ENCODE measurements at places on chromosomes 1 and 21.
A peak's percentile ranks its signal among the peaks of the same experiment; 100 is the strongest.

DNA sequence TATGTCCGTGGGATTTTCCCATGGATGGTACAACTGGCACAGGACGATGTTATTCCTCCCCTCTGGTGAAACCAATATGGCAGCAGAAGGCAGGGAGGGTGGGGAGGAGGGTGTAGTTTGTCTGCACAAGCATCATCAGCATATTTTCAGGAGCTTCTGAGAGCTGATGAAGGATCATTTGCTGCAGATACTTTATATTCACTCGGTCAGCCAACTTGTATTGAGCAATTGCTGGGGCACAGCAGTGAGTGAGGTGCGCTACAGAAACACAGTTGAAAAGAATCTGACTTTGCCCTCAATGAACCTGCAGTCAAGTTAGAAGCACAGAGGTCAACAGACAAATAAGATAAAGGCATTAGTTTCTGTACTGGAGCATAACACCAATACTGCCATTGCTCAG, 13.0 kb downstream of the PKP1 start:
- no peak for DNase-seq

GRCh38 chr1:2108213-2108876, 58.1 kb downstream of the PRKCZ start:
- DNase-seq = peak; percentile 37

DNA sequence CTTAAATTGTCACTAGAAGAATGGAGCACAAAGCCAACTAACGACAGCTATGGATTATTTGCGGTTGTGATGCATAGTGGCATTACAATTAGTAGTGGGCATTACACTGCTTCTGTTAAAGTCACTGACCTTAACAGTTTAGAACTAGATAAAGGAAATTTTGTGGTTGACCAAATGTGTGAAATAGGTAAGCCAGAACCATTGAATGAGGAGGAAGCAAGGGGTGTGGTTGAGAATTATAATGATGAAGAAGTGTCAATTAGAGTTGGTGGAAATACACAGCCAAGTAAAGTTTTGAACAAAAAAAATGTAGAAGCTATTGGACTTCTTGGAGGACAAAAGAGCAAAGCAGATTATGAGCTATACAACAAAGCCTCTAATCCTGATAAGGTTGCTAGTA, 13.5 kb downstream of the USP1 start:
- no peak for DNase-seq

- peak; percentile 39 for DNase-seq
Observed at GRCh38 chr1:151972542-151973248, 21.0 kb downstream of the S100A10 start.

DNA sequence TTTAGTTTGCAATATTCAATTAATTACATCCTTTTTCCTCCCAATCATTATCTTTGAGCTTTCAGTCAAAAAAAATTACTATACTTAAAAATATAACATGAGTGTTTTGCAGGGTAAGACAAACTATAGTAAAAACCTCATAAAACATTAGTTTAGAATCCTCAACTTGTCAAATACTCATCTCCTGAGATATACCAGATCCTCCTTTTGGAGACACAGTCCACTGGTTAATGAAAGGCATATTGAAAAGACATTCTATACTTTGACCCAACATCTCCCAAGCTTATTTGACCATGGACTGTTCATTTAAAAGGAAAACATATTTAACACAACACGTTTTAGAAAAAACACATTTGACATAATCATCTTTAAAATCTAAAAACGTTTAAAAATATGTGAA, 52.8 kb downstream of the NRIP1 start:
- no peak for DNase-seq

DNA sequence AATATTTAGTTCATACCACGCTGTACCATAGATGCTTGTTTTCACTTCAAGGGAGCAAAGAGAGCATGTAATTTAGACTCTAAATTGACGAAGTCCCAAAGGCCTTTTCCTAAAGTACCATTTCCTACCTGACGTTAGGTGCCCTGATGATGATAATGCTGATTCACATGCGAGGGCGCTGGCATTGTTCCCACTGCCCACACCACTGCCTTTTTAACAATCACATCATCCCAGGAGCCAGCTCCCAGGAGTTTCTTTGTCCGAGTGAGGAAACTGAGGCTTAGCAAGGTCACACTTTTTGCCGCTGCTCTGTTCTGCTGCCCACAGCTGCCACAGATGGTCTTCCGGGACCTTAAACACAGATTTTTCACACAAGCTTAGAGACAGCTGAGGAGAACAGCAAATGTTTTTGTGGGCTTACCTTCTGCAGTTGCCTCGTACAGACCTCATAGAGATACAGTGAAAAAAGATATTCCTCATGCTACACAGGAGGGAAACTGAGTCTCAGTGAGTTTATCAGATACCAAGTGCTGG, 69.4 kb downstream of the EVA1C start:
- no peak for DNase-seq

GRCh38 chr1:195899762-195900352, 708.4 kb downstream of the KCNT2 start:
- no peak for DNase-seq

- no peak for DNase-seq
Observed at GRCh38 chr1:109468903-109469302, 2.6 kb downstream of the SYPL2 start.

DNA sequence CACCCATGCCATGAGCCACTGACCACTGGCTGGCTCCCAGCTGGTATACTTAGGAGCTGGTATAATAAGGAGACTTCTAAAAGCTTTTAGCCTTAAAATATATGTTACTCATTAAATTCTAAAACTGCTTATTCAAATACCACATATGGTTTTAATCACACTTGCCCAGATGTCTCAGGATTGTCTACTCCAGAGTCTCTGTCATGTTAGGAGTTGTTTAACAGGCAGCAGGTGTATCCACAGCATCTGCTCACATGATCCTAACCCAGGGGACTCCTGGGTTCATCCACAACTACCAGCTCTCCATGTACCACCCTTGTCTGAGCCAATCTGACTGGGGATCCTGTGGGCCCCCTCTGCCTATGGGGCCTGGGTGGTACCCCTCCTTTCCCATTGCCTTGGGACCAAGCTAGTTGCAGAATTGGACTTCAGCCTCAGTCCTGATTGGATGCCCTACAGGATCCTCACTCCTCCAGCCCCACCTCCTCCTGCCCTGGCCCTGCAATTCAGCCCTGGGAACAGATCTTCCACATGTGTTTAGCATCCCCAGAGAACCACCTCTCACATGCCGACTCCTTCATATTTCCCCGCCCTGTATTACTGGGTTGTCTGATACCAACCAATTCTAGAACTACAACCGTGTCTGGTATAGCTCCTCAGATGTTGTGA, 61.3 kb downstream of the BCAR3 start:
- no peak for DNase-seq

DNA sequence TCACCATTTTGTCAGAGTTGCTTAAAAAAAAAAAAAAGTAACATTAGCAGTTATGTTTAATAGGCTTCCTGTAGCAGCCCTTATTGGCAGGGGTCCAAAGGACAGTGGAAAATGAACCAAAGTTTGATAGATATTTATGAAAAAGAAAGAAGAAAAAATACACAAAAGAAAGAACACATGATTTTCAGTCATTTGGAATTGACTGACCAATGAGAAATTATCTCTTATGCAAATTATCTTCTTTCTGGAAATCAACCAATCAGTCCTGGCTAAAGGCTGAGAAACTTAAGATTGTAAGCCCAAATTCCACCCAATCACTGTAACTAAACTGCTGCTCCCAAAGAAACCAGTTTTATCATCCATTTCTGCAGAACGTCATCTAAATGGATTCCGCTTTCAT, 282.4 kb downstream of the TM2D1 start:
- DNase-seq = no peak

GRCh38 chr1:198328458-198329032, 171.7 kb downstream of the NEK7 start:
- DNase-seq = no peak

DNA sequence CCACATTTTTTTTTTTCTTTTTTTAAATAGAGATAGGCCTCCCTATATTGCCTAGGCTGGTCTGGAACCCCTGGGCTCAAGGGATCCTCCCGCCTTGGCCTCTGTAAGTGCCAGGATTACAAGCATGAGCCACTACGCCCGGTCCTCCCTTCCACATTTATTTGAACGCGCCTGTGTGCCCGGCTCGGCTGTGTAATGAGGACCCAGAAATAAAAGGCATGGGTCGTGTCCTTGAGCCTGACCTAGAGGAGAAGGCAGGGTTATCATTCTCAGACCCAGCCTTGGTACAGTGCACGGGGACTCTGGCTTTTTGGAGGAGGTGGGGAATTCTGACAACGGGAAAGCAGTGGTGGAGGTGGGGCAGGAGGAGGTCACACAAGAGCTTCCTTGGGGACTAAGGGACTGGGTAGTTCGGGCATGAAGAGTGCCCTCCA, 841 bp downstream of the CENPF start:
- no peak for DNase-seq

- DNase-seq = no peak
Observed at GRCh38 chr1:175131095-175131494, 61.5 kb downstream of the KIAA0040 start.

DNA sequence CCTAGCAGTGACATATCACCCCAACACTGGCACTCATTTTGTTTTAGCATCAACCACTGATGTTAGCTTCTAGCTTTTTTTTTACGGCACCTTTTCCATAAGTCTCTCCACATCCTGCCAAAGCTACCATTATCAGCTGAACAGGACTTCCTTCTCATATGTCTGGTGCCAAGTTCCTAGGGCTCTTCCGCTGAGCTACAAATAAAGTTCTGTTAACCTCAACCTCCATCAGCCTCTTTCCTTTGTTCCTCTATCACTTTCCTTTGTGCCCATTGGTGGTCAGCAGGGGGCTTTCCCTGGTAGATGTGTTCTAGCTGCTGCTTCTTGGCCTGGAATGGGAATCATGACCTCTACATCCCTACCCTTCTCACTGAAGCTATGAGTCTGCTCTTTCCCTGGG, 163.8 kb downstream of the FAF1 start:
- no peak for DNase-seq

GRCh38 chr1:58812926-58813325, 29.1 kb upstream of the JUN start:
- no peak for DNase-seq

- no peak for DNase-seq
Observed at GRCh38 chr1:186479162-186479561, 18.2 kb upstream of the PDC start.

GRCh38 chr1:99645203-99645602, 710 bp upstream of the PALMD start:
- DNase-seq = peak; percentile 71

GRCh38 chr21:25960402-25960801, 210.2 kb downstream of the APP start:
- no peak for DNase-seq

DNA sequence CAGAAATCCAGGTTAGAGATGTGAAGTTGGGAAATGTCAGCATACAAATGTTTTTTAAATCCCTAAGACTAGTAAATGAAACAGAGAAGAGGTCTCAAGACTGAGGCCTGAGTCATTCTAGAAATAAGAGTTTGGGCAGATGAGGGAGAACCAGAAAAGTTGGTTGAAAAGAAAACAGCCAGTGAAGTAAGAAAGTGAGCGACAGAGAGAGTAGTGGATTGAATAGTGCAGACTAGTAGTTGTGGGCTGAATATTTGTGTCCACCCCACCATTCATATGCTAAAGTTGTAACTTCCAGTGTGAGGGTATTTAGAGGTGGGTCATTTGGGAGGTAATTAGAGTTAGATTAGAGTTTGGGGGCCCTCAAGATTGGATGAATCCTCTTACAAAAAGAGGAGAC, 889.2 kb downstream of the TTLL7 start:
- no peak for DNase-seq

- no peak for DNase-seq
Observed at GRCh38 chr1:42529724-42530181, 66.7 kb downstream of the CCDC30 start.

DNA sequence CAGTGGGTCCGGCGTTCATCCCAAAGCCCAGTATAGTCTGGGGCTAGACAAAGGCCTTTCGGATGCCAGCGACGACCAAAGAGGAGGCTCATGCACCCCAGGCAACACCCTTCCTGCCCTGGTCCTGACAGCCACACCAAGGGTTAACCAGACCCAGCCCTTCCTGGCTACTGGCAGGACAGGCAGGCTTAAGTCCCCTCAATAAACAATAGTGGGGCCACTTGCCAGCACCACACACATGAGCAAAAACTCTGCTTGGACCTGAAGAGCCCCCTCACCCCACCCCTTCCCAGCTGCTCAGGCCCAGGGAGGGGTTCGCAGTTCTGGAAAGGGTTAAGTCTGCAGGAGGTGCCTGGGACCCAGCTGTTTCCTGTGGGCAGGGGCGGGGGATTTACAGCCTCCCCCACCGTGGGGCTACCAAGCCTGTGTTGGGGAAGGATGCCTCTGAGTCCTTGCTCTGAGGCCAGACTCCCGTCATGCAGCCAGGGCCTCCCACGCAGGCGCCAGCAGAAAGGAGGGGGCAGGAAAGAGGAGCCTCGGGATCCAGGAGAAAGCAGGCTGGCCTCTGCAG, 18.2 kb downstream of the PHLDA3 start:
- DNase-seq = peak; percentile 82

DNA sequence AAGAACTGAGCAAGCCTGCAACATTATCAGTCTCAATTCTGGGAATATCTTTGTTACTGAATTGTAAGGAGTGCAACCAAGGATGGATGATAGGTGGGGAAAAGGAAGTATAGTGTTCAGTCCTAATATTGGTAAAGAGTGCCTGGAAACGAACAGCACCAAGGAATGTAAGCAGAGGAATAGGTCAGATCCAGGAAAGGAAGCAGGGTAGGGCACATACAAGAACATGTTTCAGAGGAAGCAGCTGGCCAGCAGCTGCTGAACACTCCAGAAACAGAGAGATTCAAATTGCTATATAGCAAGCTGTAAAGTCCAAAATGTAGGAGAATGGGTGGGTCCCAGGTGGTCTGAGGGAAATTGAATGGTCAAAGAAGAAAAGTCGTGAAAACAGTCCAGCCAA, 37.9 kb downstream of the CRB1 start:
- no peak for DNase-seq

GRCh38 chr1:233269656-233270055, 25.9 kb downstream of the PCNX2 start:
- no peak for DNase-seq

- peak; percentile 57 for DNase-seq
Observed at GRCh38 chr21:42145569-42146272, 73.2 kb upstream of the ABCG1 start.

DNA sequence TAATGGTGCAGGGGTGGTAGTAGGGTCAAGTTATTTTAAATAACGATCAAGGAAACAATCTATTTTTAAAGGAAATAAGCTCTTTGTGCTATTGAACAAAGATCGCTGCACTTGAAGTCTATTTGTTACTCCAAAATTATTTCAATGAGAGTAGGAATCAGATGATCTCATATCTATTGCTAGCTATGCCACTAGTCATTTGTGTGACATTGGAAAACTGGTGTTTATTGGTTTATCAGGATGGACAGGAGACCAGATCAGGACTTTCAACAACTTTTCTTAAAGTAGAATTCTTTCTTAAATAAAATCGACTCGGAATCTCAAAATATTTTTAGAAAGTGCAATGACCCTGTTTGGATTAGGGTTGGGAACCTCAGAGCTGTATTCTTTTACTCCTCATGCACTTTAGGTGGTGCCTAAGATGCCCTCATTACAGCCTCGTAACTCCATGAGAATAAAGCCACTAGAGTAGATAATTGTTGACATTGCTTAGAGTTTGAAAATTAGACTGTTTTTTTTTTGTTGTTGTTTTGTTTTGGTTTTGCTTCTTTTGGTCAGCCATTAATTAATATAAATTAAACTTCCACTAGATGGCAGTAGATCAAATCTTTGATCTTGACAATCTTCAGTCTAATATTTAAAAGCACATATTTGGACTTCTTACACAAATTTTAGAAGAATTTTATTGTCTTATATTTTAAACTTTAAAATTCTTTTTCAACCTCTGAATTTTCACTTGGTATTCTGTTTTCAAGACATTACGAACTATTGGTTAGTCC, 352.4 kb downstream of the USP25 start:
- no peak for DNase-seq
